ENCODE measurements at places on chromosomes 1 and 21.
A peak's percentile ranks its signal among the peaks of the same experiment; 100 is the strongest.

DNA sequence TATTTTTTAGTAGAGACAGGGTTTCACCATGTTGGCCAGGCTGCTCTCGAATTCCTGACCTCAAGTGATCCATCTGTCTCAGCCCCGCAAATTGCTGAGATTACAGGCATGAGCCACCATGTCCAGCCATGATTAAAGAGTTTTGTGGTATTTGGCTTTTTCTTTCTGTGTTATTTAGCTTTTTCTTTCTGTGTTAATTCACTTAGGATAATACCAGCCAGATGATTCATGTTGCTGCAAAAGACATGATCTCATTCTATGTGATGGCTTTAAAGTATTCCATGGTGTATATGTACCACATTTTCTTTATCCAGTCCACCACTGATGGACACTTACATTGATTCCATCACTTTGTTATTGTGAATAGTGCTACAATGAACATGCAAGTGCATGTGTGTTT, 1135.2 kb downstream of the AMY1C start:
- DNase-seq: no peak

DNA sequence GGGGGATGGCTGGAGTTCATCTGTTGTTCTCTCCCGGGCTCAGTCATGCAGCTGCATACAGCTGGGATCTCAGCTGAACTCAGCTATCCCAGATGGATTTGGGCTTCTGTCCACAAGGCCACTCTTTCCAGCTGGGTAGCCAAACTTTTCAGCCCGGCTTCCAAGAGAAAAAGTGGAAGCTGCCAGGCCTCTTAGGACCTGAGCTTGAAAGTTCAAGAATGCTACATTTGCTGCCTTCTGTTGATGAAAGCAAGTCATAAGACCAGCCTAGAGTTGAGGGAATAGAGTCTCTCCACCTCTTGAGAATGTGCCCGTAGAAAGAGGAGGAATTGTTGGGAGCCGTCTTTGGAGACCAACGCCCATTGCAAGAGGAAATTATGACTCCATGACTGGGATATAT, 95.3 kb downstream of the C1orf21 start:
- no peak for DNase-seq

DNA sequence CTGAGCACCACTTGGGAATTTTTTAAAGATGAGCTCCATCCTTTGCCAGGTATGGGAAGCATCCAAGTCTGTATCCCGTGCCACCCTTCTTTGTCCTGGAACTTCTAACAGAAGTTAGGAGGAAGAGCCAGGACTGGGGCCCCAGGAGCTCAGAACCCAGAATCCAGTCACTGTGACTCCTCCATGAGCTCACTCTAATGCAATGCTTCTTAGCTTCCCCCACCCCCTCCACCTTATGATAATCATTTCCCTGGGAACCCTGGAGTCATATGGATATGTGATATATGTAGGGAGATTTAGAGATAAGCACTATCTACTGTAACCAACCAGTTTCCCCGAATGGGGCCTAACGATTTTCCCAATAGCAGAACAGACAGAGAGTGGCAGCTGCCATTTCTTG, 758 bp upstream of the SPRR5 start:
- no peak for DNase-seq

DNA sequence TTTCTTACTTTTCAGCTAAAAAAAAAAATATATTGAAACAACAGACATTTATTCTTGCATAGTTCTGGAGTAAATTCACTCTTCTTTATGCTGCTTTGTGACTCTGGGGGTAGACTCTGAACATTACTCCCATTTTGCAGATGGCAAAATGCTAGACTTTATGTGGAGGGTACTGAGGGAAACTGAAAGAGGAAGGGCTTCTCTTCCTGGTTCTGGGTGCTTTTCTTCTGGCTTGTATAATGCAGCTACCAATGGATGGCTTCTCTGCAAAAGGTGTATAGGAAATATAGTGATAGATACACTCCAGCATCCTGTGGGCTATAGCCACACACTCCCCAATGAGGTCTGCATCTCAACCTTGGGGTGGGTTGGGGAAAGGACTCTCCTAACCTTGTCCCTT, 19.7 kb upstream of the ZBTB40 start:
- no peak for DNase-seq

GRCh38 chr21:31786164-31786920, 54.4 kb upstream of the SCAF4 start:
- DNase-seq: no peak

DNA sequence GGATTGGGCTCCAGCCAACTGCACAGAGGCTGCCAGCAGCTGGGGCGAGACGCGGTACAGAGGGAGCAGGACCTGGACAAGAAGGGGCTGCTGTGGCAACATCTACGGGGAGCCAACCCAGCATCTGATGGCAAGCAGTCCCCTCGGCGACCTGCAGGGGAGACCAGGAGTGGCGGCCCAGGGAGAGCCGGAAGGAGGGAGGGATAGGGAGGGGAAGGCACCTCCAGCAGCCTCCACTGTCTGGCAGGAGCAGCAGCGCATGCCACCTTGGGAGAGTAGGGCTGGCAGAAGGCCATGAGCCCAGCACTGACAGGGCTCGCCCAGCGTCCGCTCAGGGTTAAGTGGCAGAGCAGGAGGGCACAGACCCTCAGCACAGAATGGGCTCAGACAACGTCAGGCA, 17.3 kb downstream of the CHD5 start:
- no peak for DNase-seq

DNA sequence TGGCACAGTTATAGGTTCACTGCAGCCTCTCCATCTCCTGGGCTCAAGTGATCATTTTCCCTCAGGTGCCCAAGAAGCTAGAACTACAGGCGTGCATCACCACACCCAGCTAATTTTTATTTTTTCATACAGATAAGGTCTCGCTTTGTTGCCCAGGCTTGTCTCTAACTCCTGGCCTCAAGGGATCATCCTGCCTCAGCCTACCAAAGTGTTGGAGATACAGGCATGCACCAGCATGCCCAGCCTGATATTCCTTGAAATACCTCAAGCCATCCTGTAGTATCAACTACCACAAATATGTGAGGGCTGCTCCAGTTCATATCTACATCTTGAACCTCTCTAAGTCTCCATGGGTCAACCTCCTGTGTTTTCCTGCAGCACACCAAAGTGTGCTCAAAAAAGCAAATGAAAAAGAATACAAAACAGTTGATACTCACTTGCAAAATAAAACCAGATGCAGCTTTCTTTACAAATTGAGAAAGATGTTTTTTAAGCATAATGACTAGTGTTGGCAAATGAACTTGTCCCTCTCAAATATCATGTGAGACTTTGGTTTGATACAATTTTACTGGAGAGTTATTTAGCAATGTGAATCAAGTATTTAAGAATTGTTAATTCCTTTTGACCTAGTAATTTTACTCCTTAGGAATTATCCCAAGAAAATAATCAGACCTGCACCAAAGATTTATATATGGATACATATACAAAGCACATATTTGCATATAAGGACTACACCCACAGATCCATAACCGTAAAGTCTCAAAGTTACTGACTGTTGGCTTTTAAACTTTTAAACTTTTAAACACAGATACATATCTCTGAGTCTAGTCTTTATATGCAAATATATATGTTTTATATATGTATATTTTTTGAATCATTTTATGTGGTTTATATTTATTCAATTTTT, 197.7 kb downstream of the NRIP1 start:
- no peak for DNase-seq

- no peak for DNase-seq
These were observed 57.1 kb upstream of the SPOCD1 start for GRCh38 chr1:31872658-31873636.

GRCh38 chr1:110324667-110325066, 14.5 kb upstream of the RBM15 start:
- DNase-seq: no peak

GRCh38 chr1:72466376-72466775, 184.0 kb upstream of the NEGR1 start:
- no peak for DNase-seq

DNA sequence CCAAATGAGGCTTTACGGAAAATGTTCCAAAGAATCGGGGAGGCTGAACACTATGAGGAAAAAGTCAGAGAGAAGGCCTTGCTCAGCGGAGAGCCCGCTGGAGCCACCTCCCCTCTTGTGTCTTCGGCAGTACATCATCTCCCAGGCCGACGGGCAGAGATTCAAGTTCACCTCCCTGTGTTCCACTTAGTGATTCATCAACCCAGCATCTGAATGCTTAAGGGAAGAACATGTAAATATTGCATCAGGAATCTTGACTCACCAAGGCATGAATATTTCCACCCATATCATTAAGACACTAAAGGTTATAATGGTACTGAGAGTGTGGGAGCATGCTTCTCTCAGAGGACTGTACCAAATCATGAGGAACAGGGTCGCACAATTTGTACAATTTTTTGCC, 172.5 kb downstream of the ST6GALNAC5 start:
- DNase-seq: peak; percentile 94

- DNase-seq: no peak
These were observed 45.0 kb downstream of the DUSP10 start for GRCh38 chr1:221696718-221697461.

GRCh38 chr1:162690672-162691434, 58.6 kb downstream of the DDR2 start:
- DNase-seq: peak; percentile 29

DNA sequence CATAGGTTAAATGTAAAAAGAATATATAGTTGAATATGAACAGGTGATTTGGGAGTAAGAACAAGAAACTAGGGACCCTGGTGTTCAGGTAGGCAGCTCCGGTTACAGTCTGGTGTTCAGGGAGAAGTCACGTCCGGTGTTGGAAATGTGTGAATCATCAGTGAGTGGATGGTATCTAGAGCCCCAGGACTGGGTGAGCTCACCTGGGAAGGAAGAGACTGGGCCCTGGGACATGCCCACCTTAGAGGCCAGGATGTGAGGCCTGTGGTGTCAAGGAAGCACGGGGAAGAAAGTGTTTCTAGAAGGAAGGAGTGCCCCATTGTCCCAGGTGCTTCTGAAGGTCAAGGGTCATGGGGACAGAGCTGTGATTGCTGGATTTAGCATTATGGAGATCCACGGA, 1.5 kb upstream of the GJB3 start:
- DNase-seq: no peak

DNA sequence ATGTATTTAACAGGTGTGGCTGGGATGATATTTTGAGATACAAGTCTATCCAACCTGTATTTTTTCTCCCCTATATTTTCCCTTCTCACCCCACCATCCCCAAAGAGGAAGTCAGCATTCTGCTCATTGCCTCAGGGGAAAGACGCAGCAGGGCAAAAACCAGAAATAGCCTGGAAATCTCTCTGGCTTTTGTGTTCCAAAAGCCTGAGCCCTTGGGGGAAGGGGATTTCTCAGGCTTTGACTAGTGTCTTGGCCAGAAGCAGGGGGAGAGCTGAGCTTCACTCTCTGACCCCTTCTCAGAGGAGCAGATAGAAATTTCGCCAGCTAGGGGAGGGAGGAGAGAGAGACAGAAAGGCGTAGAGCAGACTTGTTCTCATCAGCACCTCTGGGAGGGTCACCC, 244.7 kb downstream of the RRAGC start:
- no peak for DNase-seq

GRCh38 chr1:94805912-94806311, 14.2 kb upstream of the SLC44A3 start:
- DNase-seq: peak; percentile 24

GRCh38 chr1:151822404-151822803, 9.2 kb downstream of the RORC start:
- DNase-seq: no peak
